Colonic mucosa (tissue), 4 donors: ENCODE measurements at places on chromosomes 2 and 18. TPM values are rescaled to one million over a fixed set of nuclear protein-coding genes. Genes with fewer than 3 reads are reported as not detected.

Gene CAPN14
- total RNA-seq = not detected

Gene NRBP1
- total RNA-seq = 87.7 TPM

Gene KIF5C
- total RNA-seq = 3.4 TPM

Gene CHRND
- total RNA-seq = not detected

Gene LMAN2L
- 13.5 TPM for total RNA-seq

Gene PLGLB1
- total RNA-seq = 2.5 TPM

Gene SNRNP27
- total RNA-seq = 34.8 TPM

DNA sequence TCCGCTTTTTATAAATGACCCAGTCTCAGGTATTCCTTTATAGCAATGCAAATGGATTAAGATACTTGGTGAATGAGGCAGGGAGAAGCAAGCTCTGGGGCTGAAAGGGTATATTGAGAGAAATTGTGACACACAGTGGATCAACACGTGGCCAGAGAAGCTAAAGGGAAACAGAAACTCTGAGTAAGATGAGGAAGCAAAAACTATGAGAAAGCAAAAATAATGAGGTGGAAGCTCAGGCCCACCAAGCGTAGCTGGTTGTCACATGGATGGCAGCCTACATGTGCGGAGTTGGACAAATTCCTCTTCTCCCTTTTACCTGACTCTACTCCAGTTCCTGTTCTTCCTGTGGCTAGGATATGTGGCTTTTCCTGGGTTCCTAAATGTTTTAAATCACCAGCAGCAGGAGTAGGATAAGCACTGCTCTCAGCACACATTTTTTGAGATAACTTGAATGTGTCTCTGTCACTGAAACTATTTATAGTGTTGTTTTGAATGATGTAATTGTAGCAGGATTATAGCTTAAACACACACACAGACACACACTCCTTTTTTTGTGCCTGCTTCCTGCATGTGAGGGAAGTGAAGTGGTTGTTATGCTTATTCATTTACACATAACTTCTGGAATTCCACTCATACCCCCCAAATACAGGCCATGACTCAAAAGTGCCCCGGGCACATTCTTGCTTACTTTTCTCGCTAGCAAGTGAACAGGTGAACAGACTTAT lies 30.1 kb upstream of the EPC2 start:
- H3K27ac ChIP-seq = no peak overlapping the region
- no peaks in the 10 kb centered on the region for H3K27me3 ChIP-seq
- no peaks in the 10 kb centered on the region for H3K36me3 ChIP-seq
- no peak overlapping the region for H3K4me3 ChIP-seq
- peak; percentile 18 for DNase-seq

DNA sequence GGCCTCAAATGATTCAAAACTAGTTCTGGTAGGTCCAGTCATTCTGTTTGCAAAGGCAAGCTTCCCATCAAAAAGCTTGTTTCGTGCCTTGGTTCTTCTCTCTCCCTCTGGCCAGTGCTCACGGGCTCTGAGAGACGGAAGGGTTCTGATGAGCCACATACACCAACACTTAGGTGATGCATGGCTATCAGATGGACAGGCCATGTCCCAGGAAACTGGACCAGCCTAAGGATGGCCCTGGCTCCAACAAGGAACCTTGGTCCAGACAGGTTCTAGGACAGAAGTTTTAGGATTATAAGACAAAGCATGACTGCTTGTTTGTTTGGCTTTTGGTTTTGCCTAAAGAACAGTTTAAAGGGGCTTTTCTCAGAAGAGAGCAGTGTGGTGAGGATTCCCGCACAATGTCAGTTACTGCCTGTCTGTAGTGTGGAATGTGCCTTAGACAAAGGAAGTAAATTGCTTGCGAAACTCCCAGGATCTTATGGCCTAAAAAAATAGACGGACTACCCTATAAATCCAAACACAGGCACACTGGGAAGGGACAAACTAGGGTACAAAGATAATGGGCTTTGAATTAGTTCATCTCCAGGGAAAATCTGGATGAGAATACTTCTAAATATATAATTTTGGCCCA lies 10.3 kb downstream of the CYP1B1 start:
- no peak overlapping the region for H3K4me3 ChIP-seq
- no peaks in the 10 kb centered on the region for H3K27me3 ChIP-seq
- H3K36me3 ChIP-seq = no peaks in the 10 kb centered on the region
- no peak overlapping the region for H3K27ac ChIP-seq
- no peak for DNase-seq

DNA sequence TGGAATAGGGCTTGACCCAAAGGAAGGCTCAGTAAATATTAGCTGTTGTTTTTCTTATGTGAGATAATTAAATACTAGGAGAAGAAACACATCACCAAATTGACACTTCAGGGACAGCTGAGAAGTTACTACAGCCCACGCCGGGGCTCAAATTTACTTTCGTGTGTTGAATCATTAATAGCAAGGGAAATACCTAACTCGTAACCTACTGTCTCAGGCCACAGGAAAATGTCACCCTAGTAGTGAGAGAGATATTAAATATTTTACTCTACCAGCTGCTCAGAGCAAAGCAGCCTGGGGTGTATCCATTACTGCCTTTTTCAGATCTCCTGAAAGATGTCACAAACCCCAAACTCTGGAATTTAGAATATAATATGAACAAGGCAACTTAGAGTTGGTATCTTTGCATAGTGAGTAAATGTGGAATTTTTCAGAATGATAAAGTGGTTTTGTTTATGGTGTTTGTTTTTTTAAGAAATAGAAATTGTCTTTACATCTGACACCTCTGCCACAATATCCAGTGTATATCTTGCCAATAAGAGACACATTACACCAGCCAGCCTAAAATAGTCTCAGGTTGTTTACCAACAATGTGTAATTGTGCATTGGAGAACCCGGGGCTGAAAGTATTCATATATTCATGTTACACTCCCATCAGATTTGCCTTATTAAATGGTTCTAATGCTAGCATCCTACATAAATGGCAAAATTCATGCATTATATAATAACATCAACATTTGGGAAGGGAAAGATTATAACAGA lies 48.4 kb downstream of the ATP8B1 start:
- no peak for DNase-seq
- no peaks in the 10 kb centered on the region for H3K27me3 ChIP-seq
- no peak overlapping the region for H3K4me3 ChIP-seq
- no peaks in the 10 kb centered on the region for H3K36me3 ChIP-seq
- H3K4me1 ChIP-seq = peaks cover 5% of the 10 kb centered on the region
- H3K27ac ChIP-seq = peak overlapping the region; percentile 59
